Bone marrow (tissue), 2 donors: ENCODE measurements at places on chromosomes 11 and 22.

- no peak for DNase-seq
Observed at GRCh38 chr11:44367452-44367851, 57.5 kb upstream of the ALX4 start.

GRCh38 chr22:17639247-17639741 lies 737 bp downstream of the BCL2L13 start:
- DNase-seq = no peak

GRCh38 chr11:4672470-4672869 lies 25.2 kb downstream of the OR51E2 start:
- DNase-seq = no peak

- no peak for DNase-seq
Observed at GRCh38 chr11:103317118-103317517, 207.9 kb downstream of the DYNC2H1 start.

DNA sequence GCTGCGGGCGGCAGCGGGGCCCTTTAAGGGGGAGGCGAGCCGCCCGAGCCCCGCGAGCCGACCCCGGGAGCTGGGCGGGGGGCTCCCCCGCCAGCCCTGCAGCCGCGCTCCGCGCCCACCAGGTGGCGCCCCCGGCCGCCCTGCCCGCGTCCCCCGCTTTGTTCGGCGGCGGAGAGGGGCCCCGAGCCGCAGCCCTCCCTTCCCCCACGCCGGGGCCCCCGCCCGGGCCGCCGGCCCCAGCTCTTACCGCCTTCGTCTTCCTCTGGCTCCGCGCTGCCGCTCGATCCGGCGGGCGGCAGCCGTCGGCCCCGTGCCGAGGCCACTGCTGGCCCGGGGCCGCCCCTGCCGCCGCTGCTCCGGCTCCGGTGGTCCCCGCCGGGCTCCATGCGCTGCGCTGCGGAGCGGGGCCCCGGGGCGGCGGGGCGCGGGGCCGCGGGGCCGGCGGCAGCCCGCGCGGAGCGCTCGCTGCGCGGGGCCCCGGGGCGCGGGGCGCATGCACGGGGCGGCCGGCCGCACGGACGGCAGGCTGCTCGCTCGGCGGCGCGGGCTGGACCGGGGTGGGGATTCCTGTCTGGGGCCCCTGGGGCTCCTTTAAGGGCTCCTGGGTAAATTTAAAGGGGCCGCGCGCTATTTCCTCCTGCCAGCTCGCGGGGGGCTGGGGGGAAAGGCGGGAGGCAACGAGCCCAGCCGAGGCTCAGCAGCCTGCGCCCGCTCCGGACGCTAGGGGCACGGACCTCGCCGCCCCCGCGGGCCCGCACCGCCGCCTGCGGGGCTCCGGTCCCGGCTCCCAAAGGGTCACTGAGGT lies at the start of gene ZFTA:
TSS of gene ZFTA (minus strand) at position 539 of the 805 bp plus-strand sequence. CDS start at position 386, 153 bp downstream.
- no peak for DNase-seq

DNA sequence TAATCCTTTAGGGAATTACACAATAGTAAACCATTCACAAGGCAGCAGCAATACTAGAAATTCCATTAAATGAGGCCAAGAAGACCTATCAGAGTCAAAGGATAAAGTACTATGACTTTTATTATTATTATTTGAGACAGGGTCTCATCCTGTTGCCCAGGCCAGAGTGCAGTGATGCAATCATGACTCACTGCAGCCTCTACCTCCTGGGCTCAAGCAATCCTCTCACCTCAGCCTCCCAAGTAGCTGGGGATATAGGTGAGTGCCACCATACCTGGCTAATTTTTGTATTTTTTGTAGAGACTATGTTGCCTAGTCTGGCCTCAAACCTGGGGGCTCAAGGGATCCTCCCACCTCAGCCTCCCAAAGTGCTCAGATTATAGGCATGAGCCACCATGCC lies 51.8 kb downstream of the TTC28 start:
- no peak for DNase-seq

DNA sequence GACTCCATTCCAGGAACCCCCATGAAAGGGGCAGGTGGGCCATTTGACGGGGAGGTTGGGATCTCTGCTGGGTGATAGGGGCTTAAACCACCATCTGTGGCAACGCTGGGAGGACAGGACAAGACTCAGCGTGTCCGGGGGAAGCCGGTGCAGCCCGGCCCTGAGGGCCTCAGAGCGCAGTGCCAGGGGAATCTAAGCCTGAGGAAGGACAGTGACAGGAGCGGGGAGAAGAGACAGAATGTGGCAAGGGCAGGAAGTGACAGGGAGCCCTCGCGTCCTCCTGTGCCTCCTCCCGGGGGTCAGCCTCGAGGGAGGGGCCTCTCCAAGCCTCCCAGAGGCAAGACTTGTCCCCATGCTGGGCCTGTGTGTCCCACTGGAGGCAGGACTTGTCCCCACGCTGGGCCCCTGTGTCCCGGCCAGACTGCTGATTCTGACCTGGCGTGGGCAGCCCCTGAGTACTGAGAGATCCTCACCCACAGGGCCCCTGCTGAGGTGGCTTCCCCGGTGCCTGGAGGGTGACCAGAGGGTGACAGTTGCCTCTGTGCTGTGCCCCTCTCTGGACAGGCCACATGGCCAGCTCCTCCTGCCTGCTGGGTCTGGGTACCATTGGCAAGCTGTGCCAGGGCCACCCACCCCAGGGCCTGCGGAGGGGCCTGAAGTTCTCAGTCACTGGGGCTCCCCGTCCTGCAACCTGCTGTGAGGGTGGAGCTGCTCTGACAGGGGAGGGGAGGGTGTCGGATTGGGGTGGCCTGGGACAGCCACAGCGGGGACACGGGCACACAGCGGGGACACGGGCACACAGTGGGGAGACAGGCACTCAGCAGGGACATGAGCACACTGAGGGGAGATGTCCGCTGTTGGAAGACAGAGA lies 676.2 kb downstream of the BRD1 start:
- no peak for DNase-seq

DNA sequence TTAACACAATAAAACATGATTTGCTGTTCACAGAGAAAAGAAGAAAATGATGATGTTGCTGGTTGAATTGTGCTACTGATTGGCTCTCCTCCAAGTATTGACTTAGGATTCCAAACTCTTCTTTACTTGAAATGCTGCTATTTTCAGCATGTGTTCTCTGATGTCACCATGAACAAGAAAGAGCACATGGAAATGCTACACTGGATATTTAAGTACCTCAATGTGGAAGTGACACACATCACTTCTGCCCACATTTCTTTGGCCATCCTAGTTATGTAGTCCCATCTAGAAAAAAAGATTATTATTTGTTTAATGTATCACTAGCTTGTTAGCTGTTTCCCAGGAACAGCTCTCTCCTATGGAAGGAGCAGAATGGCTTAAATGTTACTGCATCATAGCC lies 27.2 kb downstream of the OR52B2 start:
- DNase-seq = no peak

DNA sequence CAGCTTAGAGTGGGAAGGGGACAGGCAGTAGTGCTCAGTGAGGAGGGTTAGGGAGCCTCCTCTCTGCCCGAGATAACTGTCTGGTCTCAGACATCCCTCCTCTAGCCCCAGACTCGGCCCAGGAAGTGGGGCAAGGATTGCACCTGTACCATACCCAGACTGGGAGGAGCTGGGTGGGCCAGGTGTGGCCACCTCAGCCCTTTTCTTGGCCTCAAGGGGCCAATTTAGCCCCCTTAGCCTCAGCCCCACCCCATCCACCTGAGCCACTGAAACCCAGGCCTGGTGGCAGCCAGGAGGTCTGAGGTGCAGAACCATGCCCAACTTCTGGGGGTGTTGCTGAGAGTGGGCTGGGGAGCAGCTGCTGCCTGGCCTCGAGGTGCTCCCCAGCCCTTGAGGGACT lies 6.5 kb downstream of the RELT start:
- no peak for DNase-seq

DNA sequence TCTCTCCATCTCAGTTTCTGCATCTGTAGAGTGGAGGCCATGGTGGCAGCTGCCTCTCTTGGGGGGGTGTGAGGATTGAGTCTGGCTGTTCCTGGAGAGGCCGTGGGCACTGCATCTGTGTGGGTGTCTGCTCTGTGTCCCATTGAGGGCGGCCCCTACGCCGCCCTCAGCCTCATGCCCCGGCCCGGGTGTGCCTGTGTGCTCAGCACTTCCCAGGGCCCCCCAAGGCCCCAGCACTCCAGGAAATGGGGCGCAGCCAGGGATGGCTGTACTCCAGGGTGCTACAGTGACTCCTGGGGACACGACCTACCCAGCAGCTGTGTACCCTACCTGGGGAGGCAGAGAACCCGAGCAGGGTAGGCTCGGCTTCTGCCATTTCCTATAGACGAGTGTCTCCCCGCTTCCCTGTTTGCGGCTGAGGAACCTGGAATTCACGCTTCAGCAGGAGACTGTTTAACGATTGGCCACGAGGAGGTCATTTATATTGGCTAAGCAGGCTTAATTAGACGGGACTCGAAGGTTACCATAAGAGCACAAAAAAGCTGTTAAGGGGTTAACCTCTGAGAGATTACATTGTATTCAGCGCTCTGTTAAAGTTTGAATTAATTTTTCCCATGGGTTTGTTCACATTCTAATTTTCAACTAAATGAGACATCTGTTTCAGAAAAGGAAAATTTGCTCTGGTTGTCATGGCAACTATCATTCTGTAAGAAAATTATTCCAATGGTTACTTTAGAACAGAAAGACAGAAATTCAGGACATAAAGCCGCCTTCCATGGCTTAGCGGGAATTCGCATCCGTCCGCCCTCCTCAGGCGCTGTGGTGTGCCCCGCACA lies 76.4 kb downstream of the MPPED1 start:
- no peak for DNase-seq

DNA sequence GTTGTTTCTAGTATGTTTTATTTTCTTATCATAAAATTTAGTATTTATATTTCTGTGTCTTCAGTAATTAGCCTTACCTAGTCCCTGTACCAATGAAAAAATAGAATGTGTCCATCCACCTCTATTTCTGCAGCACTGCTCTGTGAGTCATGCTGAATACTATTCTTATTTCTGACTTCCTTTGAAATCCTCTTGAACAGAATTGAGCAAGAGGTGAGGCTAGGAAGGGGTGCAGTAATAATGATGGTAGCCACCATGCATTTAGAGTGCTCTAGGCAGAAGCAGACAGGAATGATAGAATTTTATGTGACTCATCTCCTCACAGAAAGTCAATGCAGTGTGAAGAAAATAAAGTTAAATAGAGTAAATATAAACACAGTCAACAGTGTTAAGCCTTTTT lies 60.0 kb downstream of the OR10A6 start:
- no peak for DNase-seq

DNA sequence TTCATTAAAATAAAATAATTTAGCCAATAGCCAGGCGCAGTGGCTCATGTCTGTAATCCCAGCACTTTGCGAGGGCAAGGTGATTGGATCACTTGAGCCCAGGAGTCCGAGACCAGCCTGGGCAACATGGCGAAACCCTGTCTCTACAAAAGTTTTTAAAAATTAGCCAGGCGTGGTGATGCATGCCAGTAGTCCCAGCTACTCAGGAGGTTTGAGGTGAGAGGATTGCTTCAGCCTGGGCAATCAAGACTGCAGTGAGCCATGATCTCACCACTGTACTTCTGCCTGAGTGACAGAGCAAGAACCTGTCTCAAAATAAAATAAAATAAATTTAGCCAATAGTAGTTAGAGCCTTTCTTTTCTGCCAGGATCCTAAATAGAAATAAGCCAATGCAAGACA lies 12.2 kb downstream of the HPS5 start:
- no peak for DNase-seq

GRCh38 chr11:100810146-100810545 lies 123.1 kb downstream of the ARHGAP42 start:
- no peak for DNase-seq

DNA sequence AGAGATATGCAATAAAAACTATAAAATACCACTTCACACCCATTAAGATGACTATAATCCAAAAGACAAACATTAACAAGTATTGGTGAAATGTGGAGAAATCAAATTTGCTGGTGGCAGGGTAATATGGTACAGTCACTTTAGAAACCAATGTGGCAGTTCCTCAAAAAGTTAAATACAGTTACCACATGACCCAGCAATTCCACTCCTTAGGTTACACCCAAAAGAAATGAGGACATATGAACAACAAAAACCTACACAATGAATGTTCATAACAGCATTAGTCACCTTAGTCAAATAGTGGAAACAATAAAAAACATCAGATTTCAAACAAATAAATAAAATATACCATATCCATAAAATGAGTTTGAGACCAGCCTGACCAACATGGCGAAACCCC lies 52.6 kb downstream of the RDX start:
- DNase-seq = no peak

DNA sequence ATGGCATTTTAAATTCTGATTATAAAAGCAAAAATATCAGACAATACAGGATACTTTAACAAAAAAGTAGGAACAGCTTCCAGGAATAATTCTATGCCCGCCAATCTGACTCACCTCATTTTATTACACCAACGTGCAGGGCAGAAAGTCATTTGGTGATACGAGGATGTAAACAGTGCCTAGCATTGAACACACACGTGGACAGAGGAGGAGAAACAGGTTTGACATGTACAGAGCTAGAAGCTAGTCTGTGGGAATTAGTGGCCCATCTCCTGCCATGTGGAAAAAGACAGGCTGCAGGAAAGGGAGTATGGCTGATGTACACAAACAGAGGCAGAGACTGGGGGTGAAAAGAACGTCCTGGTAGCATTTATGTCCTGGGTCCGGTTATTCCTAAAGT lies 9.0 kb upstream of the SPINDOC start:
- no peak for DNase-seq

- DNase-seq = no peak
Observed at GRCh38 chr11:65764434-65764833, 16.3 kb downstream of the AP5B1 start.

DNA sequence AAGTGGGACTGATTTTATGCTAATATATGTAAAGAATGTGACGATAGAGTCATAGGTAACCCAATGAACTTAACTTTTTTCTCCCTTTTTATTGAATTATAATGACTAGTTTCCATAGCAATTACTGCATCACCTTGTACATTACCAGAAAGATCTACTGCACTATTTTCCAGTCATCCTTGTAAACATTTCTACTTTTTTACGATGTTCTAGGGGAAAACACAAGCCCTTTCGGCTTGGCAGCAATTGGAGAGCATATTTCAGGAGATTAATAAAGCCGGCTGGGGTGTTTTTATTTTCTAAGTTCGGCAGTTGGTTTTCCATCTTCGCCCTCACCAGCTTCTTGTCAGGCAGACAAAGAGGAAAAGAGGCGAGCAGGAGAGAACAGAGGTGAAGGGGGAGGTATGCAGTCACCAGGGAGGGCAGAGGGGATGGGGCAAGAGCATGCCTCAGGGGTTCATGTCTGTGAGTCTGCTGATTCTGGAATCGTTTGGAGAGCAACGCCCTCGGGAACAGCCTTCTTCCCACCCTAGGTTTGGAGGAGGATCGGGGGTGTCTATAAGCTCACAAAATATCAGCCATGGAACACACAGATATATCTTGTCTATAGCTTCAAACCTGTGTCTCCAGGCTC lies 476.4 kb downstream of the MIAT start:
- no peak for DNase-seq

DNA sequence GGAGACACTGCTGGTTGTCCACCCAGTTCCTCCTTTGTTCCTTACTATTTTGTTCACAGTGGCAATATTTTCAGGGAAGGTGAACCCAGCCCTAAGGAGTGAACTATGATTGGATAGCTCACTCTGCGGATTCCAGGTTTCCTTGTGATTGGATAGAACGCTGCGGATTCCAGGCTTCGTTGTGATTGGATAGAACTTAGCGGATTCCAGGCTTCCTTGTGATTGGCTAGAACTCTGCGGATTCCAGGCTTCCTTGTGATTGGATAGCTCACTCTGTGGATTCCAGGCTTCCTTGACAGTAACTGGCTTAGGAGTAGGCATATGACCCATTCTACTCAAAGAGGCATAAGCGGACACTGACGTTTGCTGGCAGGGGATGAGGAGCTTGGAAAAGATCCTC lies 28.6 kb upstream of the ADA2 start:
- no peak for DNase-seq

GRCh38 chr22:44330188-44330743 lies 17.5 kb upstream of the SHISAL1 start:
- DNase-seq = no peak

- no peak for DNase-seq
Observed at GRCh38 chr22:17079572-17079971, 5.2 kb upstream of the IL17RA start.
